Smooth muscle cell of trachea (primary cell): ENCODE measurements at places on chromosomes 2 and 18. TPM values are rescaled to one million over a fixed set of nuclear protein-coding genes. Genes with fewer than 3 reads are reported as not detected.

The REG1B gene
- not detected in 2 replicates for total RNA-seq

The MRO gene
- total RNA-seq = under 0.01 TPM in 1 of 2 replicates, not detected in the other

The PKDCC gene
- total RNA-seq = 55.1 and 129 TPM in 2 replicates

The FSHR gene
- total RNA-seq = not detected in 2 replicates

The ZBTB7C gene
- under 0.01 TPM in 1 of 2 replicates, not detected in the other for total RNA-seq

The UPP2 gene
- under 0.01 TPM in 1 of 2 replicates, not detected in the other for total RNA-seq

The RAMP1 gene
- 0.58 and 2.6 TPM in 2 replicates for total RNA-seq

The LRATD1 gene
- under 0.01 TPM in 2 replicates for total RNA-seq

The FBXO15 gene
- total RNA-seq = 1.2 and 1.5 TPM in 2 replicates

The KANSL3 gene
- 47.6 and 51.4 TPM in 2 replicates for total RNA-seq

The LMAN2L gene
- 28.5 and 38.9 TPM in 2 replicates for total RNA-seq

The NOTO gene
- total RNA-seq = not detected in 2 replicates

The APLF gene
- 3.8 and 5.8 TPM in 2 replicates for total RNA-seq

The C1QL2 gene
- not detected in 2 replicates for total RNA-seq

The ERMN gene
- not detected in 2 replicates for total RNA-seq

The RFX8 gene
- total RNA-seq = 9.1 and 36.7 TPM in 2 replicates

The DSC2 gene
- under 0.01 TPM in 1 of 2 replicates, not detected in the other for total RNA-seq

The CD28 gene
- total RNA-seq = under 0.01 TPM in 1 of 2 replicates, not detected in the other

The HRH4 gene
- total RNA-seq = under 0.01 TPM in 2 replicates

The DSG4 gene
- not detected in 2 replicates for total RNA-seq

The REG1A gene
- total RNA-seq = not detected in 2 replicates

The LIMS4 gene
- total RNA-seq = 1.2 and 3.6 TPM in 2 replicates

The ZSWIM2 gene
- total RNA-seq = under 0.01 TPM in 1 of 2 replicates, not detected in the other

The HOXD13 gene
- not detected in 2 replicates for total RNA-seq

The RGPD8 gene
- total RNA-seq = 8.7 and 12.4 TPM in 2 replicates

The COL4A4 gene
- 0.50 and 0.87 TPM in 2 replicates for total RNA-seq

The LRP1B gene
- total RNA-seq = not detected in 2 replicates

The MEP1B gene
- total RNA-seq = 0.17 TPM in 1 of 2 replicates, not detected in the other

The OST4 gene
- 409 and 544 TPM in 2 replicates for total RNA-seq

The CNTNAP5 gene
- total RNA-seq = not detected in 2 replicates

The WNT6 gene
- total RNA-seq = not detected in 2 replicates

The EVX2 gene
- total RNA-seq = not detected in 2 replicates

The SESTD1 gene
- 27.8 and 45.4 TPM in 2 replicates for total RNA-seq

The SCTR gene
- not detected in 2 replicates for total RNA-seq

The ANO7 gene
- 0.15 and 0.83 TPM in 2 replicates for total RNA-seq

The OXER1 gene
- total RNA-seq = 0.17 TPM in 1 of 2 replicates, not detected in the other

The RIT2 gene
- not detected in 2 replicates for total RNA-seq

The EML6 gene
- total RNA-seq = 0.15 and 0.66 TPM in 2 replicates

The PCARE gene
- total RNA-seq = not detected in 2 replicates

The MAPRE3 gene
- 5.8 and 8.1 TPM in 2 replicates for total RNA-seq

The MTX2 gene
- 20.8 and 21.5 TPM in 2 replicates for total RNA-seq

The METTL5 gene
- total RNA-seq = 53.9 and 63.6 TPM in 2 replicates

The RAB1A gene
- total RNA-seq = 86.8 and 121 TPM in 2 replicates

The CIB4 gene
- total RNA-seq = not detected in 2 replicates

The COL4A3 gene
- 0.17 and 0.29 TPM in 2 replicates for total RNA-seq

The ATOH8 gene
- 22.4 and 55.9 TPM in 2 replicates for total RNA-seq

The CFAP65 gene
- under 0.01 TPM in 1 of 2 replicates, not detected in the other for total RNA-seq
